Skin of body (tissue), 3 donors: ENCODE measurements at places on chromosomes 2 and 18. TPM values are rescaled to one million over a fixed set of nuclear protein-coding genes. Genes with fewer than 3 reads are reported as not detected.

The SERPINB11 gene
- not detected for total RNA-seq

The KLHL30 gene
- total RNA-seq = 3.3 TPM

The NFE2L2 gene
- 68.6 TPM for total RNA-seq

The G6PC2 gene
- not detected for total RNA-seq

The ANKRD62 gene
- not detected for total RNA-seq

The EFEMP1 gene
- total RNA-seq = 68.7 TPM

- no peak for DNase-seq
Observed at GRCh38 chr2:46462936-46463335, 16.4 kb upstream of the TMEM247 start.

GRCh38 chr2:215611609-215612386 lies 175.9 kb upstream of the FN1 start:
- DNase-seq = no peak

DNA sequence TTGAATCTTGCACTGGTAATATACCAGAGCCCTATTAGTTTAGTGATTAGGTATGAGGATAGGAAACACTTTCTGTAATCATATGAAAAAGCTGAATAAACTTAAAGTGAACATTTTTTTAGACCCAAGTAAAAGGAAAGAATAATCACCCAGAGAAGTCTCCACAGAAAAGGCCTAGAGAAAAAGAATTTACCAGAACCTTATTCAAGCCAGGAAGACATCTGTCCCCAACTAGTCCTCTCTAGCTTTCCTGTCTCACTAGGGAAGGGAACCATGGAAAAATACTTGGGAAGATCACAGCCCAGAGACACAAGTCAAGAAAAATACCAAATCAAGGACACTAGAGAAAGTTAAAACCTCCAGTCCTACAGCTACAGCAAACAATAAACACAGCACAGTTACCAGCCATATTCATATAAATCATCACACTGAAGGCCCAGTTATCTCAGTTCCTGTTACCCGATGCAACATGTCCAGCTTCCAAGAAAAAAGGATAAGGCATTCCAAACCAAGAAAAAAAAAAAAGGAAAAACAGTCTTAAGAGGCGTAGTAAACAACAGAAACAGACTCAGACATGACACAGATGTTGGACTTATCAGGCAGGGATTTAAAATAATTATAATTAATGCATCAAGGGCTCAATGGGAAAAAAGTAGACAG lies 461.5 kb downstream of the IRS1 start:
- DNase-seq = peak; percentile 38

DNA sequence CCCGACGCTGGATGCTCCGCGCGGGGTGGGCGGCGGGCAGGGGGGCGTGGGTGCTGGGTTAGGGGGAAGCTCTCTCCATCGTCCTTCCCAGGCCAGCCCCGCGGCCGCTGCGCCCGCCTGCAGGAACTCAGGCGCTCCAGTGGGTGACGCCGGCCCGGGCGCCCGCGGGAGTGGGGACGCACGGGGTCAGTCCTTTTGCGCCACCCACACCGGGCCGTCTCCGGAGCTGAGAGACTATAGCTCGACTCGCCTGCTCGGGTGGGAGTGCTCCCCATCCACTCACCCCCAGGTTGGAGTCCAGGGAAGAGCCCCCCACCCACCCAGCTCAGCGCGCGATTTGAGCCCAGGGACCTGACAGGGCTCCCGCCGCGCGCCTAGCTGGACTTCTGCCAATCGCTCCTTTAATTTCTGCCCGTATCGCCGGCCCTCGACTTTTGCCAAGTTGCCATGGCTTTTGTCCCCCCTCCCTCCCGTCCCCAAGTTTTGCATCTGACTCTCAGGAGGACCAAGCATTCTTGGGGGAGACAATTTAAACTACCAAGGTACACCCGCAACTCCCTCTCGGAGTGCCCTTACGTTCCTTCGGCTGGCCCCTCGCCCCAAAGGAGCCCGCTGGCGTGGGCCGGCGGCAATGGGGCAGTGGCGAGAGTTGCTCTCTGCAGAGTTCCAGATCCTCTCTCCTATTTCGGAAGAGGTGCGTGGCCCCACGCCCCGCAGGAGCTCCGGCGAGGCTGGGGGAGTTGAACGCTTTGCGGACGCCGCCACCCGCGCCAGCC lies 205.8 kb upstream of the SMAD2 start:
- DNase-seq = no peak

- DNase-seq = peak; percentile 65
Observed at GRCh38 chr2:68103709-68104055, 40.9 kb upstream of the C1D start.

GRCh38 chr2:239035361-239035814 lies 187.5 kb downstream of the TWIST2 start:
- no peak for DNase-seq

DNA sequence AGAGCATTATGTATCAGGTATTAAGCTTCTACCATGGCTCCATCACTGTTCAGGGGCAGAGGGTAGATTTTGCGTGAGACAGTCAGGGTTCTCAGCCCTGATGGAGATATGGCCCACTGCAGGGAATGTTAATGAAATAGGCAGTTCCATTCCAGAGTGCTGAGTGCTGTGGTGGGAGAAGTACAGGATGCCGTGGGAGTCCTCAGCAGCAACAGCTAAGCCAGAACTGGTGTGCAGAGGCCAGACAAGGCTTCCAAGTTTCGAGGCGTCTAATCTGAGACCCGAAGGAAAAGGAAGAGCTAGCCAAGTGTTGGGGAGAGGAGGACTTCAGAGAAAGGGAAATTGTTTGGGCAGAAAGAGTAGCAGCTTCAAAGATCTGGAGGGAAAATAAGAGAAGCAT lies 30.2 kb upstream of the MAPRE2 start:
- no peak for DNase-seq

DNA sequence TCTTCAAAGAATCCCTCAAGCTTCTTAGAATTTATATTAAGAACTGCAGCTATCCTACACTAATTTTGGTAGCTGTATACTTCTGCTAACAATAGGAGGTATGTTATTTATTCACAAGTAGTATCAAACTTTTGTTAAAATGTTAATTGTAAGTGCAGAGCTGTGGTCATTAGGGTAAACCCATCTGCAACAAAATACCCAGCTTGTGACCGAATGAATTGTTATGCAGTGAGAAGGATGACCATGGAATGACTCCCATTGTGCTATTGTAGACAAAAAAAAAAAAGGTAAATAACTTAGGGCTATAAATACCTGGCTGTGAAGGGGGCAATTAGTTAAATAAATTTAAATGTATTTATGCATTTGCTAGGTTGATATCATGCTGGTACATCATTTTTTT lies 186.1 kb downstream of the ADCYAP1 start:
- DNase-seq = no peak
